ENCODE measurements at places on chromosomes 16 and 17. TPM values are rescaled to one million over a fixed set of nuclear protein-coding genes. Genes with fewer than 3 reads are reported as not detected.

- DNase-seq, result peak; percentile 67
- no peak overlapping the region for H3K4me3 ChIP-seq
- H3K36me3 ChIP-seq, result no peaks in the 10 kb centered on the region
- peaks cover 35% of the 10 kb centered on the region for H3K4me1 ChIP-seq
Observed at GRCh38 chr17:50221266-50221863, 19.9 kb upstream of the COL1A1 start.

DNA sequence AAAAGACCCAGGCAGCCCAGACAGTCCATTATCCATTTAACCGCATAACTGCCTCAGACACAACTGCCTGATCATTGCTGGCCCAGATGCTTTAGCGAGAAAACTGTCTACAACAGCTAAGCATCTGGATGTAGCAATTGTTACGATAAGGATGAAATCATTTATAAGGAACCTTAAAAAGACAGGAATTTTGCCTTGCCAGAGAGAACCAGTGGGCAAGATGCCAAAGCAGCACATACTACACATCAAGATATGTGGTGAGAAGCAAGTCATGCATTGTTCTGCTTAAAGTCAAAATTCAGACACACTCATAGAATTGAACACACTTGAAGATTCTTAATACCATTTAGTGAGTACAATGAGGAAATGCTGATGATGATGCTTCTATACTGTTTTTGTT is 1525.3 kb downstream of the CDH8 start:
- H3K27me3 ChIP-seq, result no peaks in the 10 kb centered on the region
- no peak overlapping the region for H3K4me3 ChIP-seq
- DNase-seq, result no peak

- H3K4me1 ChIP-seq, result peaks cover 5% of the 10 kb centered on the region
- peak overlapping the region; percentile 74 for H3K4me3 ChIP-seq
- peak overlapping the region; percentile 97 for H3K27ac ChIP-seq
Observed at GRCh38 chr17:50868140-50868438, 1.9 kb upstream of the TOB1 start.

DNA sequence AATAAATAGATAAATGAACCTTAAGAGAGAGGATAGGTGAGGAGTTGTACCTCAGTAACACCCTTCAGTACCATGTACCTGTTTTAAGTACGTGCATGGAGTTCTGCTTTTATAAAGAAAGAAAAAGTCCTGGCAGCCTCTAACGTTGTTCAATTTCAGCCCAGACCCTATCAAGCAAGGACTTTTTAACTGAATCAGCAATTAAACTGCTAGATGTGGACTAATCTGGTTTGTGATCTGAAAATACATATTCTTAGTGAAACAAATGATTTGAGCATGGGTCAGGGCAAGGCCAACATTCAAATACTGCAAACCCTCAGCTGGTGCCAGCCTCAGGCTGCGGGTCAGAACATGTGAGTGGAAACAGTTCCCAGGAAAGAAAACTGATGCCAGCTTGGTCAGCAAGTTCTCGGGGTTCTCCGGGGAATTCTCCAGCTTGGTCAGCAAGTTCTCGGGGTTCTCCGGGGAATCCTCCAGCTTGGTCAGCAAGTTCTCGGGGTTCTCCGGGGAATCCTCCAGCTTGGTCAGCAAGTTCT is 84.5 kb downstream of the MRM3 start:
- no peak for DNase-seq
- no peaks in the 10 kb centered on the region for H3K36me3 ChIP-seq
- no peak overlapping the region for H3K27ac ChIP-seq

Gene RBFOX1
- not detected for total RNA-seq

GRCh38 chr16:25073854-25074253 is 37.7 kb upstream of the LCMT1 start:
- H3K4me3 ChIP-seq, result no peak overlapping the region
- H3K4me1 ChIP-seq, result no peaks in the 10 kb centered on the region
- no peak for DNase-seq
- no peak overlapping the region for H3K27ac ChIP-seq
- no peaks in the 10 kb centered on the region for H3K27me3 ChIP-seq
- no peaks in the 10 kb centered on the region for H3K36me3 ChIP-seq

DNA sequence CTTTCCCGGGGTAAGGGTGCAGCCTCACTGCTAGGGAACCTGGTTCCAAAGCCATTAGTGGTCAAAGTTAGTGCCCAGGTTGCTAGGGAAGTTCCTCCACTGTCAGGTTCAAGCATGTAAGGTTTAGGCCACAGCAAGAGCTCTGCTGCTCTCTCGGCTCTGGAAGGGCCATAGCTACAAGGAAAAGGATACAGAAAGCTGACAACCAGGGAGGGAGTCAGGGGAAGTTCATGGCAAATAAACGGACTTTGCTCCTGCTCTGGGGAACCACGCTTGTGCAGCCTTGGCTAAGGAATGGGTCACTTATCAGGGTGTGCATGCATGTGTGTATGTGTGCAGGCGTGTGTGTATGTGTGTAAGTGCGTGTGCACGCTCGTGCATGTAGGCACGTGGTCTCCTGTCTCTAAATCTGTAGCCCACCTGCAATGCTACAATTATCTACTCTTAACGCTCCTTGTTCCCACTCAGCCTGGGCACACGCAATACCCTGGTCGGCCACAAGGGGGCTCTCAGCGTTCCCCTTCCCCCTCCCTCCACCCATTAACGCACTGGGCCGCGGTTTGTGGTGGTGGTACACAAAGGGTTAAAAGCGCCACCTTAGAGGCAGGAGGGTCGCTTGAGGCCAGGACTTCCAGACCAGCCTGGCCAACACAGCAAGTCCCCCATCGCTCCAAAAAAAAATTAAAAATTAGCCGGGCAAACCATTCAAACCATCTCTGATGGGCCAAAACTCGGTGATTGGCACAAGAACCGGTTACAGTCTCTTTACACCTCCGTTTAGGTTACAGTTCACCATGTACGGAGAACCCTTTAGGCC is 48.4 kb upstream of the KDM8 start:
- H3K27me3 ChIP-seq, result no peaks in the 10 kb centered on the region
- no peaks in the 10 kb centered on the region for H3K4me1 ChIP-seq
- no peaks in the 10 kb centered on the region for H3K36me3 ChIP-seq
- H3K4me3 ChIP-seq, result no peak overlapping the region

Gene KRT28
- not detected for total RNA-seq

DNA sequence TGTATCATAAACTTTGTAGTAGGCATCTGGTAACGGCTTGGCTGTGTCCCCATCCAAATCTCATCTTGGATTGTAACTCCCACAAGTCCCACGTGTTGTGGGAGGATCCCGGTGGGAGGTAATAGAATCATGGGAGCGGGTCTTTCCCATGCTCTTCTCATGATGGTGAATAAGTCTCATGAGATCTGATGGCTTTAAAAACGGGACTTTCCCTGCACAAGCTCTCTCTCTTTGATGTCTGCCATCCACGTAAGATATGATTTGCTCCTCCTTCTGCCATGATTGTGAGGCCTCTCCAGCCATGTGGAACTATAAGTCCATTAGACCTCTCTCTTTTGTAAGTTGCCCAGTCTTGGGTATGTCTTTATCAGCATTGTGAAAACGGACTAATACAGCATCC is 248.7 kb downstream of the SNX29 start:
- no peak overlapping the region for H3K27ac ChIP-seq
- H3K4me1 ChIP-seq, result peaks cover 4% of the 10 kb centered on the region
- DNase-seq, result no peak
- no peaks in the 10 kb centered on the region for H3K27me3 ChIP-seq
- H3K36me3 ChIP-seq, result no peaks in the 10 kb centered on the region
- no peak overlapping the region for H3K4me3 ChIP-seq

GRCh38 chr16:53156516-53156915 is 101.7 kb downstream of the CHD9 start:
- peaks cover 5% of the 10 kb centered on the region for H3K36me3 ChIP-seq
- H3K27ac ChIP-seq, result no peak overlapping the region
- H3K4me1 ChIP-seq, result no peaks in the 10 kb centered on the region

Gene TM4SF5
- not detected for total RNA-seq

Gene HOXB9
- not detected for total RNA-seq

Gene KANSL1
- 78.6 TPM for total RNA-seq

Gene CLEC18B
- total RNA-seq, result 0.77 TPM
